ENCODE measurements at places on chromosomes 2 and 18.

DNA sequence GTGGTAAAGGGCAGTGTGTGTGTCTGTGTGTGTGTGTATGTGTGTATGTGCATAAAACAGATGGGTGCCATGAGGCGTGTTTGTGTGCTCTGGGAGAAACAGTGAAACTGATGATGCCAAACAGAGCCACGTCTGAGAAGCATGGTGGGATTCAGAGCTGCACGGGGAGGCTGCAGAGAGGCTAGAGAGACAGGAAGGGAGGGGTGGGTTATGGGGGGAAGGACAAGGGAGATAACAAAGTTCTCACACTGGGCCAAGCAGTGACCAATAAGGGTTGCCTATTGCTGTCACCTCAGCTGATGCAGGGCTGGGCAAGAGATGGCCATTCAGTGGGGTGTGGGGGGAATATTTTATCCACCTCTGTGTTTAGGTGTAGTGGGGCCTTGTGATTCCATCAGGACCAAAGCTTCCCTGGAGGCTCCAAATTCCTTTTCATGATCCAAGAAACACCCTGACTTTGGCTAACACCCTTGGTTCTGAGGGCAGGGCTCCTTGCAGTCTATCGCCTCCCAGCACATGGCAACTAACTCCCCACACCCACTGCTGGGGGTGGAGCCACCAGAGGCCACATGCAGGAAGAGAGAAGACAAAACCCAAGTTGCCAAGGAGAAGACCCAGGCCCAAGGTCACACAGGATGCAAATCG, 54.2 kb upstream of the POMC start:
- DNase-seq = no peak

- DNase-seq = no peak
Observed at GRCh38 chr2:54377901-54378493, 78.1 kb upstream of the SPTBN1 start.

- DNase-seq = peak; percentile 79
Observed at GRCh38 chr18:57930476-57930875, 113.5 kb upstream of the NEDD4L start.

GRCh38 chr2:73408198-73408597, 22.6 kb downstream of the ALMS1 start:
- no peak for DNase-seq

Measured in NCI-H2171 (cell line).